ENCODE measurements at places on chromosomes 1 and 21.

GRCh38 chr1:78184460-78185072, 138.8 kb downstream of the GIPC2 start:
- DNase-seq, result no peak

DNA sequence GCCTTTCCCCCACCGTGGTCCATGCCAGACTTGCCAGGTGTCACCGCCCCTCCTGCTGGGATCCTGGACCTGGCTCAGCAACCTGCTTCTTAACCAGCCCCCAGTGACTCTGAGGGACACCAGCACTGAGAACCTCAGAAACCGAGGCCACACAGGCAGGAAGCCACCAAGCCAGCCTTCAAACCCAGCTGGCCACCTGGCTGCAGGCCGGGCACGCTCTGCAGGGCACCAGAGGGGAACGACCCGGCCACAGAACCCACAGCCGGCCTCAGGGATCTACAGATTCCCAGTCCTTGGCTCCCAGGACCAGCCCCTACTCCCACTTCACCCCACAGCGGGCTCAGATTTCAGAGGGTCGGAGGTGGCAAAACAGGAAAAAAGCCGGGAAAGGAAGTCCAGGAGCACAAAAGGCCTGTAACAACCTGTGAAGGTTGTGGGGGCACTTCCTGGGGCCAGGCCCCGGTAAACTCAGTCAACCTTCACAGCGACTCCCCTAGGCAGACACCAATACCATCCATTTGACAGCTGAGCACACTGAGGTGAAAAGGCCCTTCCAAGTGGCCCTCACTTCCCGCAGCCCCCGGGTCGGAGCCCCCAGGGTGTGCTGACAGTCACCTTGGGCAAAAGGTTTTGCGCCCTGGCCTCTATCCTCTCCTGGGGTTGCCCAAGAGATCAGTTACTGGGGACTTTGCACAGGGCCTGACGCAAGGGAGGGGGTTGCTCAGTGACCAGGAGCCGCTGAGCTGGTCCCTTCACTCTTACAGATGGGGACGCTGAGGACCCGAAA, 14.1 kb downstream of the RUNX3 start:
- no peak for DNase-seq

DNA sequence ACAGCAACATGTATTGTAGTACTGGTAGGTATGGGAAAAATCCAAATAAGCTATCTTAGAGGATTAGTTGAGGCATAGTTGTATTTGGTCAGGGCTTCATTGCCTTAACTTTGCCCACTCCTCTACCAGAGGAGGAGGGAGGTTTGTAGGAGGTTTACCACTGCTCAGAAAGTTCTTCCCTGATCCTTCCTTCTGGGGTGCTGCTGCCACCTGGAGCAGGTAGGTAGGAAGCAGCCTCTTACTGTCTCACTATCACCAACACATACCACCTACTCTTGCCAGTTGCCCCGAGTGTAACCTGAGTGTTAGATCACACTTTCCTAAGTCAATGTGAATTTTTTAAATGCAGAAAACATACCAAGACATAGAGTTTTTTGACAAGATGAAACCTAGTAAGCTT, 24.1 kb upstream of the ZSWIM5 start:
- no peak for DNase-seq

- DNase-seq, result no peak
These were observed 15.2 kb downstream of the OPTC start for GRCh38 chr1:203509135-203509534.

DNA sequence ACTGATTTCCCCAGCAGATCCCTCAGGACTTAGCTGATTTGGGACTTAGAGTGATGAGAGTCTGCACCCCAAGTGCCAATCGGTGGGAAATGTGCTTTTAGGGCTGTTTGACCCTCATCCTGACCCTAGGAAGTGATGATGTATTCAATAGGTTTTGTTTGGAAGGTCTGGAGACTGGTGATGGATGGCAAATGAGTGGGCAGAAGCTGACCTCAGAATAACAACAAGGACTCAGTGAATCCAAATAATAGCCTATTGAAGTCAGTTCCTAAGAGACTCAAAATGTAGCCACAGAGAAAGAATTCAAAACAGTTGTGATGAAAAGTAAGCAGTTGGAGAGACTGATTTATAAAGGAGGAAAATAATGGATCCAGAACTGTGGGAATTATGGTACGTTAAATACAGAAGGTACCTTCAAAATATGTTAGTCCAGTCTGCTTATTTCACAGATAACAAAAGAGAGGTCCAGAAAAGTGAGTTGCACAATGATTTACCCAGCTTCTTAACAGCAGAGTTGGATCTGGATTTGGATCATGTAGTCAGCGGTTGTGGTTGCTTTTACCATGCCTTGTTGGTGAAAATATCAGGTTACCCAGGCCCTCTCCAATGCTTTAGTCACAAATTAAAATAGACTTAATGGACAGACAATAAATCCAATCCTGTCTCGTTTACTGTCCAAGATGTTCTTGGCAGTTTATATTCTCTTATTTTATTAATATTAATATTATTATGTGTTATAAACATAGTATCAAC, 123.0 kb upstream of the PTBP2 start:
- DNase-seq, result peak; percentile 53

DNA sequence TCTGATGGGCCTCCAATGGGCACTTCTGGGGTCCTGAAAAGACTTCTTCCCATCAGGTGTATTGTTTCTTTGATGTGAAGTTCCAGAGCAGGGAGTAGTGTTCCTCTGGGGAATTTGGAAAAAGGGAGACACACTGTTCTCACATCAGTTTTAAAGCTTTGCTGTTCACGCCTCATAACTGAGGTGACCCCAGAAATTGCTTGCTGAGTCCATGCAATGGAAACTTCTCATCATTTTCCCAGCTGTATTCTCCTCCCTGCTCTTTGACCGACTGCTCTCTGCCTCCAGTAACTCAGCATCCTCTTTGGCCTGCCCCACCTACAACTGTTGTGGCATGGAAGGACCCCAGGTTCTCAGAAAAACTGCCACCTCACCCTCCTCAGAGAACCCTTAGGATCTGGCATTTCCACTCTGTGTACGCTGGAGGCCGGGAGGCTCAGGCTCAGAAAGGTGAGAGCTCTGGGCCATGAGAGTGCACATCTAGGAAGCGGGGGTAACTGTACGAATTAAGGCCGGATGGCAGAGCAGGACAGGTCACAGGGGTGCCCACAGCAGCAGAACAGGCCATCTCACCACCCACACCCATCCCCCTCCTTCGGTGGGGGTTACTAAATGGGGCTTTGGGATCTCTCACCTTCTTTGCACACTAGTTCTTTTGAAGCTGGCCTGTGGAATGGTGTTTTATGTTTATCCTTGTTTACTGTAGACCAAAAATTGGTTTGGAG, 51.2 kb downstream of the STX6 start:
- DNase-seq, result no peak

DNA sequence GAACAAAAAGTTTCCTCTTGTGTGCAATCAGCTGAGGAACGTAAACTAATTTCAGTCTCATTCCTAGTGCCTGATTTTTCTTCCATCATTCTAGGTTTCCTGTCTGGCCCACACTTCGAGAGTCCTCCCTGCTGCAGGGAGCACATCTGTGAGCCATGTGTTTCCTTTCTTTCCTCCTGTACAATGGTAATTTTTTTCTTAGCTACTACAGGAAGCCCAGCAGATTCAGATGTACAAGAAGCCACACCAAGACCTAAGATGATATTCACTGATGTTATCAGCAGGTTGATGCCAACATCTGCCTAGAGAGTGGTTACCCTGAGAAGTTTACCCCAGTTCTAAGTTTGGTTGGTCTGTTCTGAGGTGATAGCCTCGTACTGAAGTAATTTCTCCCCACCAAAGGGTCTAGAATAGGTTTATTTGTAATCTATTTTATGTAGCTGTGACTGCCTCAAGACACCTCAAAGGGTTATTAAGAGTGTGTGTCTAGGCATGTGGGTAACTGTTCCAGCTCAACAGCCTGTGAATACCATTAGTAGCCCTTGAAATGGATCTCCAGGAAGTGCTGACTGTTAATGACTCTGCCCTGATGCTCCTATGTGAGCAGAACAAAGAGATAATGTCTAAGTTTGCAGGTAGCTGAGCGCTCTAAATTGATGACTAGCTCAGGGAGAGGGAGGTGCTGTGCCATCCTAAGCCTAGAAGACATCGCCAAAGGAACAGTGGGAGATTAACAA, 31.7 kb upstream of the CLDN14 start:
- no peak for DNase-seq

GRCh38 chr1:81823082-81823481, 22.3 kb downstream of the ADGRL2 start:
- DNase-seq, result no peak

- DNase-seq, result peak; percentile 67
These were observed 150.1 kb downstream of the PLXNA2 start for GRCh38 chr1:208093754-208094719.

DNA sequence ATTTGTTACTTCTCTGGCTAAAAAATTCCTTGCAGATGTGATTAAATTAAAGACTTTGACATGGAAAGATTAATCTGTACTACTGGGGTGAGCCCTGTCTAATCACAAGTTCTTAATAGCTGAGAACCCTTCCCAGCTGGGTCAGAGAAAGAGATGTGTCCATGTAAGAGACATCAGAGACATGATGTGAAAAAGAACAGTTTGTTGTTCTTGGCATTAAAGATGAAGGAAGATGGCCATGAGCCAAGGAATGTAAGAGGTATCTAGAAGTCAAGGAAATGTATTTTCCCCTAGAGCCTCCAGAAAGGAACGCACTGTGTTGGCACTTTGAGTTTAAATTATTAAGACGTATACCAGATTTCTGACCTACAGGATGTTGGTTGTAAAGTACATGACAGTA, 1271.5 kb upstream of the PRMT6 start:
- DNase-seq, result no peak

- no peak for DNase-seq
These were observed 3.9 kb downstream of the SEMA6C start for GRCh38 chr1:151142411-151143056.

DNA sequence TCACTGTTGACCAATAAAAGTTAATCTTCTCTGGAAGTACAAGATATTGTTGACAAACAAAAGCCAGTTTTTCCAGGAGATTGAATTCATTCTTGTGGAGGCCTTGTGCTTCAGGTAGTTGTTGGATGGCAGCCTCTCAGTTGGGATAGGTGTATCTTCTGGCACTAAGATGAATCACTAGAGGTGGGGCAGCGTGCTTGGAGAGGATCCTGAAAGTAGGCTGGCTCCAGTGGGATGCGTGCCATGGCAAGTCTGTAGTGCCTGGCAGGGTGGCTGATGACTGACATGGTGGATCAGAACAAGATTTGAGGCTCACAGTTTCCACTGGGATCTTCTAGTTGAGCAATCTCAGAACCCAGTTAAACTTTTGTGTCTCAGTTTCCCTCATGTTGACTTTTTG, 2.4 kb downstream of the VPS13D start:
- DNase-seq, result no peak

- no peak for DNase-seq
These were observed 16.4 kb downstream of the HEYL start for GRCh38 chr1:39623053-39623452.

- DNase-seq, result no peak
These were observed 286.6 kb upstream of the FMN2 start for GRCh38 chr1:239805042-239805441.

DNA sequence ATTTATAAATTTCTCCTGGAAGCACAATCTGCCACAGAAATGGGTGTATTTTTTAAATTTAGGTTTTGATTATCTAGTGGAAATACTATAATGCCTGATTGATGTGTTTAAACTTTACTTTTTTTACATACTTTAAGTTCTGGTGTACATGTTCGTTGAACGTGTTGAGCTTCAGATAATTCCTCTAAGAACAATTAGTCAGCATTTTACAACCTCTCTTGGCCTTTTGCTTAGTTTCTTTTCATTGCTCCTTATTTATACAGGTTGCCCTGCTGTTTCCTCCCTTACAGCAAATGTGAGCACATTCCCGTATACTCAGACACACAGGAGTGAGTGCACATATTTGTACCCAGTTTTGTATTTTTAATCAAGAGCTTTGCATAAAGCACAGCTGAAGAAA, 1038.9 kb downstream of the BRINP3 start:
- DNase-seq, result no peak

DNA sequence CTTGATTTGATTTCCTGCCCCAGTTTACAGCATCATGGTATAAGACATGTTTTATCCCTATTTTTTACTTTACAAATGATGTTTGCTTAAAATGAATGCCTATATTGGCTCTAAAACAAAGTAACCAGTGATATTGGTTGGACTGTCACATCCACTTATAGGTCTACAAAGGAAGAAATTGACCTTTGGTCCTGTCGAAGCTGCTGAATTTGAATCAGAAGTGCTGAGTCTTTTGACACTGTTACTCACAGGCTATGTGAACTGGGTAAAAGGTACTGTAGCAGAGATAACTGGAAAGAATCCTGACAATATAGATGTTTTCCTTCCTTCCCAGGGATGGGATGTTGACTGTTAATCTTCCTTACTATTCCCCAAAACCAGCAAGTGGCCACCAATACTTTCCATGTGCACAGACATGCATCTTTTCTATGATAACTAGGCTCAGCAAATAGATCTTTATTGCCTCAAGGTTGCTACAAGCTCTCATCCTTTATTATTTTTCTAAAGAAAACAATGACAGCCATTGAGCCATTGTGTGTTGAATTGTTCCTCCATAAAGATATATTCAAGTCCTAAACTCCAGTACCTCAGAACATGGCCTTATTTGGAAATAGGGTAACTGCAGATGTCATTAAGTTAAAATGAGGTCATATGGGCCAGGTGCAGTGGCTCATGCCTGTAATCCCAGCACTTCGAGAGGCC, 175.9 kb upstream of the NR5A2 start:
- DNase-seq, result no peak

DNA sequence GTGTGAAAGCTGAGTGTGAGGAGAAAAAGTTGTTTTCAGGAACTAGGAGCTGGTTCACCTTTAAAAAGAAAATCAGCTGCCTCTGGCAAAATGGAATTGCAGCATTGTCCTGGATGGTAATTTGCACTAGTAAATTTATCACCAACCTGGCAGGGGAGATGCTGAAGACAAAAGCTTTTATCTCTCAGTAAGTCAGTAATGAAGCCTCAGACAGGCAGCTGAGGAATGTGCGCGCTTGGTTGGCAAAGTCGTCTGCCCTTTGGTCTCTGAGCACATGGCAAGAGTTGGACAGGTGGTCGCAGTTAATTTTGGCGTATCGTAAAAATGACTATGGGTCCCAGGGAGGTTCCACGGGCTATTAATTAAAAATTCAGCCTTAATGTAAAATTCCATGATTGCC, 131.9 kb downstream of the BACH1 start:
- DNase-seq, result no peak

Data from COLO829 (cell line).